Occipital lobe (tissue), 3 donors: ENCODE measurements at places on chromosomes 3 and 15. TPM values are rescaled to one million over a fixed set of nuclear protein-coding genes. Genes with fewer than 3 reads are reported as not detected.

DNA sequence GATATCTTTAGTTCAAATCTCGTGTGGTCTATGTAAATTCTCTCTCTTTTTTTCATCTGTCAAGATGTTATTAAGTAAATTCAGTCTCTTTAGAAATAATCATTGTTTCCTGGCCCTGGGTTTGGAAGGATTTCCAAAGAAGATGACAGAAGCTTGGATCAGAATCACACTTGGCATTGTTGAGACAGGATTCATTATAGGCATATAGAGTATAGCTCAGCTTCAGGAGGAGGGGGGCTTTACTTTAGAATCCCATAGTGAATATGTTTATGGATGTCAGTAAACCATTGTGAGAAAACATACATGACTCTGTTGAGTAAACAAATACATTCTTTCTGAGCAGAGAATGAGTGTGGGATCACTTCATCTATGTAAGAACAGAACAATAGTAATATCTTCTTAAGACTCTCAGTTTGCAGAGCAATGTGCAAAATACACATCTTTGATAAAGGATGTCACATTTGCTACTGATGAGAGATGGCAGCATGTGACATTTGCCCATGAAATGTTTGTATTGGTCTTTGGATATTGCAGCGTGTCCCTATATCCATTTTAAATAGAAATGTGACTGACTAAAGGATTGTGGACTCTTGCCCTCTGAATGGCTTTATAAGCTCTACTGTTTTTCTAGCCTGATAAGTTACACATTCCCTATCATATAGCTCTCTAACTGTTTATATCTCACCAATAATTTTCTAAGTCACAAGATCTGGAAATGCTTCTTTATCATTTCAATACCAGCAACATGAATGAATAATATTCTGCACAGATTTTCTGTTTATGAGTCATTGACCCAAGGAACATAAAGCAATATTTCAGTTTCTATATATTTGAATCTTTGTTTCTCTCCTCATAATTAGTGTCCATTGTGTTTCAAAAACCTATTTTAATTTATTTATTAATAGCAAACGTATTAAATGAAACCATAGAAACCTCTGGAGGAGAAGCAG lies 95.6 kb upstream of the THRB start:
- DNase-seq, result no peak

- DNase-seq, result no peak
These were observed 32.3 kb upstream of the CTSH start for GRCh38 chr15:78977091-78977571.

DNA sequence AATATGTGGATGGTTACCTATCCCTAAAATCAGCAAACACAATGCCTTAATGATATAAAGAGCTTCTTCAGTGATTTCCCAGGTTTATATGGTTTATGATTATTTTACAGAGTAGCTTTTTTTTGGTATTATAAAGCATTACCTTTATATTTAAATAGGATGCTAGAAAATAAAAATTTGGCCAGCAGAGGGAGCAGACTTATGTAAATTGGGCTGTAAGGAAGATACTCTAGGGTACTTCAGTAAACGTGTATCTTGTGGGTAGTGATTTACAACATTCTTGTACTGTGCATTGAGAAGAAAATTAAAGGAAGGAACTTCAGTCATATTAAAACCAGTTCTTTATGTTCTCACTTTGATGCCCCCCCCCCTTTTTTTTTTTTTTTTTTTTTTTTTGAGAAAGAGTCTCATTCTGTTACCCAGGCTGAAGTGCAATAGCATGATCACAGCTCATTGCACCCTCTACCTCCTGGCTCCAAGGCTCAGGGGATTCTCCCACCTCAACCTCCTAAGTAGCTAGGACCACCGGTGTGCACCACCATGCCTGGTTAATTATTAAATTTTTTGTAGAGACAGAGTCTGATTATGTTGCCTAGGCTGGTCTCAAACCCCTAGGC lies 167.9 kb downstream of the BBX start:
- DNase-seq, result no peak

GRCh38 chr3:28850186-28850585 lies 430.7 kb upstream of the RBMS3 start:
- DNase-seq, result no peak

NOX5 gene
- total RNA-seq, result under 0.01 TPM

CACNA1D gene
- total RNA-seq, result 14.0 TPM

DNA sequence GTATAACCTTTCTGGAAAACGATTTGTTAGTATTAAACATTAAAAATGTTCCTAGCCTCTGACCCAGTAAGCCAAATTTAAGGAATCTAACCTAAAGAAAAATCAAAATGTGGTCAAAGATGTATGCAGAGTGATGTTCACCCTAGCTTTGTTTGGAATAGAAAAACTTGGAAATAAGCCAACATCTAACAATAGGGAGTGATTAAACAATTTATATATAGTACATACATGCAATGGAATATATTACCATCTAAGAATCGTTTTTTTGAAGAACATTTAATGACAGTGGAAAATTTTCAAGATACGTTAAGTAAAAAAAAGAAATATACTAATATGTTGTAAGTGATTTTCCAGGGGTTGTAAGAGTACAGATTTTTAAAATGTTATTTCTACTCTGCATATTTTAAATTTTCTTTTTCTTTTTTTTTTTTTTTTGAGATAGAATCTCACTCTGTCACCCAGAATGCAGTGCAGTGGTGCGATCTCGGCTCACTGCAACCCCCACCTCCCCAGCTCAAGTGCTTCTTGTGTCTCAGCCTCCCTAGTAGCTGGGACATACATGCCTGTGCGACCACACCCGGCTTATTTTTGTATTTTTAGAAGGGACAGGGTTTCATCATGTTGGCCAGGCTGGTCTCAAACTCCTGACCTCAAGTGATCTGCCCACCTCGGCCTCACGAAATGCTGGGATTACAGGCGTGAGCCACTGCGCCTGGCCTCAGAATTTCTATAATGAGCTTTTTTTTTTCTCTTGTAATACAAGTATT lies 54.9 kb downstream of the ANP32A start:
- no peak for DNase-seq

GRCh38 chr3:154657218-154657617 lies 227.2 kb upstream of the GPR149 start:
- DNase-seq, result no peak

DNA sequence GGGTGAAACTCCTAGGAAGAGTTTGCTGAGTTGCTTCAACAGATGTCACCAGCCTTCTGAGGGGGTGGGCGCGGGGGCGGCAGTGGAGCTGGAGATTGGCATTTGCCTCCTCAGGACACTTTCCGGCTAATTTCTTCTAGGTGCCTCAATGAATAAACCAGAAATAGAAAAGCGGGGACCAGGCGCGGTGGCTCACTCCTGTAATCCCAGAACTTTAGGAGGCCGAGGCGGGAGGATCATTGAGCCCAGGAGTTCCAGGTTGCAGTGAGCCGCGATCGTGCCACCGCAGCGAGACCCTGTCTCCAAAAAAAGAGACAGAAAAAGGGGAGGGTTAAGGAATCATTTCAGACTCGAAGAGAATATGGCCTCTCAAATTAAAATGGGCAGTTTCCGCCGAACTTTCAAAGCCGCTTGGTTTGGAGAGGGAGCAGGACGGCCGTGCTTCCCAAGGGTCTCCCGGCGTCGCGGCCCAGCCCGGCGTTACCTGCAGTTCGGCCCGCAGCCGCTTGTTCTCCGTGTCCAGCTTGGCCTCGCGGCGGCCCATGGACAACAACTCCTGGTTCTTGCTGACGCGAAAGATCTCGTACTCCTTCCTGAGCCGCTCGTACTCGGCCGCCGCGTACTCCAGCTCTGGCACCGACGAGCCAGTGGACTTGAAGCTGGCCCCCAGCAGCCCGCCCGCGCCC lies 587 bp downstream of the NPHP3 start:
- peak; percentile 68 for DNase-seq

DNA sequence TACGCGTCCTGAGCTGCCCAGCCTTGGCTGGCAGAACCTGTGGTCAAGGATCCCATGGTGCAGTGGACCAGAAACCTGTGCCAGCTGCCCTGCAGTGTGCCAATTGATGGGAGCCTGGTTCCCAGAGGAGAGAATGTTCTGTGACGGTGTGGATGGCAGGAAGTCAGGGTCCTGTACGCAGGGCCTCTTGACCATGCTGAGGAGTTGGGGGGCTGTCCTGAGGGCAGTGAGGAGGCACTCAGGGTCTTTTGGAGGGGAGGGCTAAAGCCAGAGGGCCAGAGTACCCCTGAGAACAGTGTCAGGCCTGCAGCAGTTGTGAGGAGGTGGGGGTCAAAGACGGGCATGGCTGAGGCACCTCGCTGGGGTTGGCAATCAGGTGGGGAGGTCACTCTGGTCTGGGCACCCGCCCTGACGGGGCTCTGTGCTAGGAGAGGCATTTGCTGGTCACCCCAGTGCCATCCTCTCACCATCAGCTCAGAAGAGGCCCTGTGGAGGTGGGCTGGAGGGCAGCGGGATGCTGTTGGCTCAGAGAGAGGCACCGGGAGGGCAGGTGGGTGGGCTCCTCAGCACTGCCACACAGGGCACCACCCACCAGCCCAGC lies 61.0 kb downstream of the SCN5A start:
- DNase-seq, result no peak
